T1000 (cell line): ENCODE measurements at places on chromosomes 11 and 22.

GRCh38 chr22:19495562-19496323, 16.0 kb downstream of the CDC45 start:
- DNase-seq: no peak

DNA sequence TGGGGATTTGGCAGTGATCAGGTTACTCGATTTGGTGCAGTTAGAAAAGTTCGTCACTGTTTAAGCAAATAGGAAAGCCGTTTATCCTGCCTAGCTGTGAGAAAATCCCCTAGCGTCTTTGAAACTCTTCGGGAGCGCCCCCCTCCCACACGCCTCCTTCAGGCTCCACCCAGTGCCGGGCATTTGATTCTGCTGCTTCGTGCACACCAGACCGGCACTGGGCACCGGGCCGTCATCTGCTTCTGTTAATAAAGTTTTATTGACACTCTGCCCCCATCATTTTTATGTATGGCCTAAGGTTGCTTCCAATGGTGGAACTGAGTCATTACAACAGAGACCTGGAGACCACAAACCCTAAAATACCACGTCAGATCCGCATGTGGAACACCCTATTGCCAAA, 50.9 kb downstream of the IGF2 start:
- DNase-seq: no peak

GRCh38 chr22:48093981-48094380, 1331.5 kb downstream of the TBC1D22A start:
- no peak for DNase-seq

DNA sequence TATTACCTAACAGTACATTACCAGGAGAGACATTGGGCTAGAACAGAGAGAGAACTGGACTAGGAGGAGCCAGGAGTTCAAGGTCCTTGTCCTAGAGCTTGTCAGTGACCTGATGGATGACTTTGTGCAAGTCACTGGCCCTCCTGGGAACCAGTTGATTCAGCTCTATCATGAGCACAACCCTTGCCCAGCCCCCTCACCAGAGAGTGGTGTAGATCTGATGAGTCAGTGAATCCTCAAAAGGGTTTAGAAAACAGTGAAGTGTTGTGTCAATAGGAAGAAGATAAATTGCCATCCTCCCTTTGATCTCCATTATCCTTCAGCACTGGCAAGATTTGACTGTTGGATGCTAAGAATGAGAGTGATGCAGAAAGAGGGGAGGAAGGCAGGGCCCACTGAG, 24.3 kb downstream of the NEU3 start:
- DNase-seq: no peak

GRCh38 chr11:92711926-92712325, 257.5 kb upstream of the MTNR1B start:
- DNase-seq: no peak

- DNase-seq: no peak
These were observed 38.1 kb upstream of the SYT7 start for GRCh38 chr11:61618978-61619377.

- no peak for DNase-seq
These were observed 6.0 kb downstream of the P2RX6 start for GRCh38 chr22:21020802-21021429.

GRCh38 chr11:6402561-6402981, 12.3 kb downstream of the SMPD1 start:
- DNase-seq: no peak

GRCh38 chr11:117816846-117817367, 7.6 kb downstream of the FXYD2 start:
- no peak for DNase-seq

DNA sequence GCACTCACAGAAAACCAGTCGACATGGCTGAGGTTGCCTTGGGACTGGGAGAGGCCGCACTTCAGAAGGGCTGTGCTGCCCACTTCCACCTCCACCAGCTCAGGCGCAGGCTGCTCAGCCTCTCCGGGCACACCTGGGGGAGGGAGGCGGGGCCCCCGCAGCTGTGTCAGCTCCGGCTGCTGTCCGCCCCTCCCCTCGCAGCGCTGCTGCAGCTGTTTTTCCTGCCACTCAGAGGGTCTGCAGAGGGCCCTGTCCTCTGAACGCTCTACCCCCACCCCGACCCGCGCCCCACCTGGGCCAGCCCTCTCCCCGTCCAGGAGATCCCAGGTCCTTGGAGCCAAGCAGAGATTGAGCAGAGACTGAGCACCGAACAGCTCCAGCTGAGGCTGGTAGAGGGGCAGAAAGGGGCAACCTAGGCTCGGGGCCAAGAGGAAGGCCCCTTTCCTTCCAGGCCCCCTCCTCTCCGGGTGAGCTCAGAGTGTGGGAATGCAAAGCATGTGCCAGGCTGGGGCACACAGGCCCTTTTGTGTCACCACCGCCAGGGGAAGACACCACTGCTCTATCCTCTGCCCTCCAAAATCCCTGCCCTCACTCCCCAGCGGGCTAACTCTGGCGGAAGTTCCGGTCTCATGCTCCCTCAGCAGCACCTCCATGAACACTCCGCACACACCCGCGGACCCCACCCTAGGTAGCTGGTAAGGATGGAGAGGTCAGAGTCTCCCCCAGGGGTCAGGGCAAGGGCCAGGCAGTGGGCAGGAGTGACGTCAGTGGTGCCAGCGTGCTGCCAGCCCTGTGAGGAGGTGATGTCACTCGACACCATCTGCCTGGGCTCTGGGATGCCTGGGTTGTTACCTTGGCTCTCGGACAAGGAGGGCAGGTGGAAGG, 1.6 kb downstream of the MCAM start:
- peak; percentile 24 for DNase-seq

GRCh38 chr11:47123094-47123493, 53.6 kb downstream of the ARFGAP2 start:
- no peak for DNase-seq

DNA sequence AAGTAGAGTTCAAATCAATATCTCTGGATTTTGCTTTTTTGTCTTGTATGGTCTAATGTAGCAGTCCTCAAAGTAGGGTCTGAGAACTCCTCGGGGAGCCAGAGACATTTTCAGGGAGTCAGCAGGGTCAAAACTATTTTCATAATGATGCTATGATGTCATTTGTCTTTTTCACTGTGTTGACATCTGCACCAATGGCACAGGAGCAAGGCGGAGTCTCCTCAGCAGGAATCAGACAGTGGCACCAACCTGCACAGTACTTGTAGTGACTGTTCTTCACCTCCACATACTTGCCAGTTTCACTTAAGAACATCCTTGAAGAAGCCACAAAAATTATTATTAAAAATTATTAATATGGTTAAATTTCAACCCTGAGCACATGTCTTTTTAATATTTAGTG, 14.9 kb upstream of the FXYD6 start:
- DNase-seq: no peak

DNA sequence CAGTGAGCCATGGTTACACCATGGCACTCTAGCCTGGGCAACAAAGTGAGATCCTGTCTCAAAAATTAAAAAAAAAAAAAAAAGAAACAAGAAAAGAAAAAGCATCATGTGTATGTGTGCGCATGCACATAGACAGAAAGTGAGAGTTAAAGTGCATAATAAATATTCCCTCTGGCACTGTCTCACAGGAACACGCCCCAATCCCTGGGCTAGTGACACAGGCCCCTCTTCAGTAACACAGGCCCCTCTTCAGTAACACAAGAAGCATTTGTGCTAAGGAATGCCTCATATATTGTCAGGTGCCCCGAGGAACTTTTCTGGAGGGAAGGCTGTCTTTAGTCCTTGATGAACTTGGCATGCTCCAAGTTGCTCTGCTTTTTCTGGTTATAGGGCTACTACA, 57.5 kb downstream of the RPL27A start:
- no peak for DNase-seq

- DNase-seq: no peak
These were observed 34.2 kb downstream of the MICAL2 start for GRCh38 chr11:12144330-12145174.

DNA sequence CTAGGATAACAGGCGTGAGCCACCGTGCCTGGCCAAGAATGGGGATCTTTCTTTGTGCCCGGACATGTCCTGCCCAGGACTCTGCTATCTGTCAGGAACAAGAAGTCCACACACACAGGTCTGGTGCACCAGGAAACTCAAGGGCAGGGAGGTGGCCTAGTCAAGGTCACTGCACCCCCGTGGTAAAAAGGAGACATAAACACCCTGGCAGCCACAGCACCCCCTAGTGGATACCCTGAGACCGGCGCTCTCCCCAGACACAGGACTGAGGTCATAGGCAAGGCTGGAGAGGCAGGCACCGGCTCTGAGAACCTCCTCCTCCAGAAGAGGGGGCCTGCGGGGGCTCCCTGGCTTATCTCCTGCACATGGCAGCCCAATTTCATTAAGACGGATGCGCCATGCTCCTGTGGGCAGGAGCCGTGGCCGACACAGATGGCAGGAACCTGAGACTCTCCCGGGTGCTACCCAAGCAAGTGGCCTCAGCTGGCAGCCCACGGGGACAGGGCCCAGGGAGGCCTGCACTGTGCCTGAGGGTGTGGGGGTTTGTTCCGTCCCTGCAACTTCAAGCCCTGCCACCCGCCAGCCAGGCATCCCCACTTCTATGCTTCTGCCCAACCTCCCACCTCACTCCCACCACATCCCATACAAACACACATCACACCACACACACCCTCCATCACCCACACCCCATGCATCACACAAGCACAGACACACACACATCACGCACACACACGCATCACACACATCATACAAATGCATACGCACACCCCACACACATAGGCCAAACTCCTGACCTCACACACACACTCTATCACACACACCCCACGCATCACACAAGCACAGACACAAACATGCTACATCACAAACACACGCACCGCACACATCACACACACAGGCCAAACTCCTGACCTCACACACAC, 19.6 kb downstream of the MACROD1 start:
- DNase-seq: peak; percentile 47

GRCh38 chr11:936199-936598, 10.5 kb downstream of the AP2A2 start:
- no peak for DNase-seq

- no peak for DNase-seq
These were observed 261.4 kb upstream of the ISX start for GRCh38 chr22:34804604-34805003.

DNA sequence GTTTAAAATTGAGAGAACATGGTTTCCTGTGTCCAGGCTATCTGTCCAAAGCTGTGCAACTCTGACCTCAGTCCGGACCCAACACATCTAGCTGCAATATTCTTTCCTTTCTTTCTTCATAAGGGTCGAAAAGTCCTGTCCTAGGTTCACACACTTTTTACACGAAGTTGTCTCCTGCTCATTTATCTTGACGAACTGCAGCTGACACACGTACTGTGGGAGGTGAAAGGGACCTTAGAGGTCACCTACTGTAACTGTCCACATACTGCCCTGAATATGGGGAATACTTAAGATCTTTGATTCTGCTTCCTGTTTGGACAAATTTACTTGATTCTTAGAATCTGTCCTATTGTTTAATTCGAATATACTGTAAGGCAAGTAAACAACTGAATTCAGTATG, 105.9 kb downstream of the CCDC83 start:
- DNase-seq: no peak
